ENCODE measurements at places on chromosomes 7 and 10. TPM values are rescaled to one million over a fixed set of nuclear protein-coding genes. Genes with fewer than 3 reads are reported as not detected.

- no peak for DNase-seq
Observed at GRCh38 chr7:108226816-108227299, 96.7 kb upstream of the LAMB4 start.

GRCh38 chr7:142384493-142384922 is 126.7 kb upstream of the PRSS58 start:
- no peak for DNase-seq

- DNase-seq, result no peak
Observed at GRCh38 chr10:91539930-91540329, 92.9 kb downstream of the PPP1R3C start.

GRCh38 chr10:484441-484924 is 205.0 kb downstream of the DIP2C start:
- DNase-seq, result peak; percentile 10

DNA sequence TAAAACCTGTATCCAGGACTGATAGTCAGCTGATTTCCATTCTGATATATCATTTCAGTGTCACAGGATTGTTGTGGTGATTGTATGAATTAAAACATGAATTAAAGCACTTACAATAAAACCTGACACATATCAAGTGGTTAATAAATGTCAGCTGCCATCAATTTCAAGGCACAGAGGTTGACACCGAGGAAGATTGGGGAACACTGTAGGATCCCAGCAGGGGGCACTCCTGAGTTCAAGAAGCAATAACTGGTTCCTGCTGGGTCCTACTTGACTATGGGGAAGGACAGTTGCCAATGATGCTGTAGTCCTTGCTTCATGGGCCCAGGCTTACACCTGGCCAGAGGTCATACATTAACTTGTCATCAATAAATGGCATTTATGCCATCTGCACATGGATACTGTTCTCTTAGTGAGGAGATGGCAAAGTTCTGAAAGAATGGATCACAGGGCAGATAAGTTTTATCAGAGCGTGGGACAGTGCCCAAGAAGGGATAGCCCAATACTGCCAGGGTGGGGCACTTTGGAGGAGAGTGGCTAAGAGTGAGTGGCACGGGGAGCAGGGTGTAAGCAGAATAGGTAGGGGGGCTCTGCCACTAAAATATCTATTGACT is 24.1 kb downstream of the FZD1 start:
- peak; percentile 61 for DNase-seq

DNA sequence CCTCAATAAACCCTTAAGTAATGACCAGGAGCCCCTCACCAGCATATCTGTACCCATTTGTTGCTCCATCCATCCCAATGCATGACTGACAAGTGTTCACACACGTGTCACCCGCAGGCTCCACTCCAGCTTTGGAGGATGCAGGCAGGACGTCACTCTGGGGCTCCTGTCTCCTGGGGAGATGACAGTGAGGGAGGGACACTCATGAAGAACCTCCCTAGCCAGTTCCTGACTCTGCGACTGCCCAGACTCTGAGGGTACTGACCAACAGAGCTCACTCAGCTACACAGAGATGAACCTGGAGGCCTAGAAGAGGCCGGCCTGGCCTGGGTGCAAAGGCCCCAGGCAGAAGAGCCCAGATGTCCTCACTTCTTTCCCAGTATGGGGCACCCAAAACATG is 135.1 kb upstream of the RET start:
- no peak for DNase-seq

GRCh38 chr10:124003070-124003419 is 90.4 kb downstream of the CHST15 start:
- no peak for DNase-seq

DNA sequence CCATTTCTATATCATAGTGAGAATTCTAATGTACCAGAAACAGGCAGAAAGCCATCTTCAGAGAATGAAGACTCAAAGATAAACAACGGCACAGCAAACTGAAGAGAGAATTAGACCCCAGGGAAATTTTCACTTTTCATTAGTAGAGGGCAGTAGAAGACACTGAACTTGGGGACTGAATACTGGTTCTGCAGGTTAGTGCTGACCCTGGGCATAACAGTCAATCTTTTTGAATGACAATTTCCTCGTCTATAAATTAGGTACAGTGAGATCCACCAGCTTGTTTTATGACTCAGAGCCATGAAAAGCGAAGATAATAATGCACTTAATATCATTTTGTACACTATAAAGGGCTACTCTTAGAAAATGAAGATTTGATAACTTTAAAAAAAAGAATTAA is 13.7 kb downstream of the FKBP14 start:
- DNase-seq, result no peak

- DNase-seq, result no peak
Observed at GRCh38 chr7:106767498-106768323, 97.4 kb upstream of the PIK3CG start.

- no peak for DNase-seq
Observed at GRCh38 chr7:107461938-107462533, 7.8 kb upstream of the GPR22 start.

DNA sequence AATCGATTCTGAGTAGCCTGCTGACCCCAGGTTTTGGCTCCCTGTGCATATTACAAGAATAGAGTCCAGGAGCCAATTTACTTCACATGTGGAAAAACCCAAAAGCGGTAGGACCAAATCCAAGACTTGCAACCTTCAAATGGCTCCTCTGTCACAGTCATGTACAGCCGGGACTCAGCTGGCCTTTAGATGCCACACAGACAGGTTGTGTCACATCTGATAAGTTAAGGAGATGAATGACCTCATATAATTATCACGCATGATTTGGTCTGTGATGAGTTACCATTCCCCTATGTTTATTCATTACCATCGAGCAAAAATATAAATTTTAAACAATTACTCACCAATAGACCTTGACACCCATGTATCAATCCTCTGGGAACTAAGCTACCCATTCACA is 14.2 kb downstream of the CACNA2D1 start:
- DNase-seq, result no peak

DNA sequence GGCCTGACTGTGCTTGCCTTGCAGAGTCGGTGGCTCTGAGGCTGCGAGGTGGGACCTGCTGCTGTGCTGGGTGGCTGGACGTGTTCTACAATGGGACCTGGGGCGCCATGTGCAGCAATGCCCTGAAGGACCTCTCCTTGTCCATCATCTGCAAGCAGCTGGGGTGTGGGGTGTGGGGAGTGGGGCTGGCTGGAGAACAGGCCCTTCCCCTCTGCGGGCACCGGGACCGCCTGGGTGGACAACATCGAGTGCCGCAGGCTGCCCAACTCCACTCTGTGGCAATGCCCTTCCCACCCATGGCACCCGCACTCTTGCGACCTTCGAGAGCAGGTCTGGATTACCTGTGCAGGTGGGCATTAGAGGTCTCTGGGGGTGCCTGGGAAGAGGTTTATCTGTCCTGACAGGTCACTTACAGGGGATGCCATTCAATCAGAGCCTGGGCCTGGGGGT is 10.9 kb downstream of the SCART1 start:
- DNase-seq, result no peak

- no peak for DNase-seq
Observed at GRCh38 chr7:114649689-114650088, 235.1 kb downstream of the FOXP2 start.

DNA sequence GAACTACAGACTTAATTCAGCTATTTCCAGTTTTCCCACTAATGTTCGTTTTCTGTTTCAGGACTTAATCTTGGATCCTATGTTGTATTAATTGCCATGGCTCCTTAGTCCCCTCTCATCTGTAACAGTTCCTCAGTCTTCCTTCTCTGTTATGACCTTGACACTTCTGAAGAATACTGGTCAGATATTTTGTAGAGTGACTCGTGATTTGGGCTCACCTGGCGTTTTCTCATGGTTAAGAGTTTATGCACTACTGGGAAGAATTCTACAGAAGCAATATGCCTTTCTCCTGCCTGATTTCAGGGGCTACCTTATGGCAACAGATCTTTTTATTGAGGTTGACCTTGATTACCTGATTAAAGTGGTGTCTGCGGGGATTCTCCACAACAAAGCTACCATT is 239.4 kb downstream of the CHCHD3 start:
- no peak for DNase-seq

DNA sequence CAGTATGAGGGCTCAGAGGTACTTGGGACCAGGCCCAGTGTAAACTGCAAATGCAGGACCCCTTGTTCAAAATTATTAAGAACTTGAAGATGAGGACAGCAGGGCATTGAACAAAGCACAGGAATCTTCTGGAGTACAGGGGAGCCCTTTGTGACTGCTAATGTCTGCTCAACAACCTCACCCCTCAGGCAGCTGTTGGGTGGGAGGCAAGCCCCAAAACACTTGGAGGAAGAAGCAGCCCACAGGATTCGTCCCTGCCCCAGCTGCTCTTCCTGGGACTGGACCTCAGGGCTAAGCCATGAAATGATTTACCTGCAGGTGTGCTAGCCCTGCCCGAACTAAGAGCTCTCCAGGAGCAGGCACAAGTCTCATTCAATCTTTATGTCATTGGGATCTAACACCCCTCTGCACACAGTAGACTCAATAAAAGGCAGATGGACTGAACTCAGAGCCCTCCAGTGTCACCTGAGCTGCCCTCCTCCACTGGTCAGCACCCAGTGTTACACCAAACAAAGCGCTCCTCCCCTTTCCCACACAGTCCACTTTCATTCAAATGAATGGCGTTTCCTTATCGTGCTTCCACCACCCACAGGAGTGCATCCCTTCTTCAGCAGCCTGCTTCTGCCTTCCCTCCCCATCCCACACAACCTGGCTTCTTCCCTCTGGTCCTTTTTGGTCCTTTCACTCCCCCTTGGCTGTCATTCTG is 1.0 kb downstream of the TRPV5 start:
- DNase-seq, result no peak

DNA sequence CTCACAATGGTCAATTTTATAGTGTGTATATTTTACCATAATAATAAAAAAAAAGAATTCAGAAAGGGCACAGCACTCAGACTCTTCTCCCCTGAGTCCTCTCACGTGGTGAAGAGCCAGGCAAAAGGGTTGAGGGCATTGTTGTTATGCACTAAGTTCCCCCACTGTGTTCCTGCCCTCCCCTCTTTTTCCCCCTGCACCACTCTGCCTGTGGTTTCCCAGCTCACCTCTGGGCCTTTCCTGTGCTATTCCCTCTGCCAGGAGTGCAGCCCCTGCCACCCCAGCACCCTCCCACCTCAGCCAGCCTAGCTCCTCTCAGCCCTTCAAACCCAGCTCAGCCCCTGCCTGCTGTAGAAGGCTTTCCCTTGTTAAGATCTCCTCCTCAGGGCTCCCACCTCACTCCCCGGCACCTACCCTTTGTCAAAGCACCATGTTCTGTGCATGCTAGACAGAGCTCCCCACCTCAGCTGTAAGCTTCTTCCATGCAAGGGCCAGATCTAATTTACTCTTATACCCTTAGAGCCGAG is 108.5 kb downstream of the KCNMA1 start:
- DNase-seq, result no peak

DNA sequence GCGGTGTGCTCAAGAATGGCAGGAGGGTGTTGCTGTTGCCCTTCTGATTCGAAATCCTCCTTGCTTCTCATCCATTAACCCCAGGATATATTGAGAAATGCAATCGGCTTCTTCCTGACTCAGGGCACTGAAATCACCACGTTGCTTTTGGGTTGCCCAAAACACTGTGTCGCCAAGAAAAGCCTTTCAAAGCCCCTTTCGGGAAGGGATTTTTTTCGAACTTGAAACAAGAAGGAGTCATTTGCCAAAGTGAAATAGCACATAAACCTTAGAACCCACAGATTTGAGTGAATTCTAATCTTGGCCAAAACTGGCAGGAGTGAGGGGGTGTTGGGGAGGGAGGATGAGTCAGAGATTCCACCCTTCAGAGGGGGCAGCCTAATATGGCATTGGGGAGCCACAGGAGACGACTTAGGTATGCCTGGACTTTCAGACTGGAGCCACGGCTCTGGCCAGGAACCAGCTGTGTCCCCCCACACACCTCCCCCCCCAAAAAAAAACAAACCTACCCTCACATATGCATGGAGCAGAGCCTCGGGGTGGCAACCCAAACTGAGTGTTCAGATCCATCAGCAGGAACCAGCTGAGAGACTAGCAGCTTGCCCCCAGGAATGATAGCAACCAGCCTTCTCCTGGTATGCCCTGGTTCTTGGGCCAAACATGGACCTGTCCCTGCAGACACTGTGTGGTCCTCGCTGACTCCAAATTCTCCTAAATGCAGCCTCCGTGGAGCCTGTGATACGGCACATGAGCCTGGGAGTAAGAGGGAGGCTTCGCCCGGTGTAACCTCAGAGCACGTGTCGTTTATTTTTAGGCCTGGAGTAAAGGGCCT is 138.4 kb downstream of the FGFR2 start:
- DNase-seq, result peak; percentile 26

GRCh38 chr7:4775848-4776623 is 613 bp downstream of the AP5Z1 start:
- no peak for DNase-seq

GRCh38 chr7:46461334-46461777 is 540.3 kb upstream of the IGFBP3 start:
- DNase-seq, result no peak

DNA sequence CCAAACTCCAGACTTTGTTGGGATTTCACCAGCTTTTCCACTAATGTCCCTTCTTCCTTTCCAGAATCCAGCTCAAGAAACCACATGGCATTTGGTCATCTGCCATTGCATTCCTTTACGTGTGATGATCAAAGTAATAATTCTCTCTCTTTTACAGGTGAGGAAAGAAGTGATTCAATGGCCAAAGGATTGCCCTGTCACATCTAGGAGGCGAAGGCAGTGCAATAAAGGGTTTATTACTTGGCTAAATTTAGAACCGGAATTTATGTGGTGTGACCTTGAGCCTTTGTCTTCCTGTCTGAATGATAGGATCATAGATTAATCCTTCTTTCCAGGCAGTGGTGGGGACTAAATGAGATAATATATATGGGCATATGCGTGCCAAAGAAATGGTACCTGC is 58.3 kb upstream of the COBL start:
- no peak for DNase-seq

- no peak for DNase-seq
Observed at GRCh38 chr10:78828647-78829539, 239.9 kb upstream of the ZMIZ1 start.

Gene TMEM209
- total RNA-seq, result 32.7 TPM

Gene DEPP1
- total RNA-seq, result 0.24 TPM

Gene FAM25A
- total RNA-seq, result not detected

Gene HECW1
- not detected for total RNA-seq

Gene AQP1
- total RNA-seq, result 31.4 TPM

Gene XRCC2
- total RNA-seq, result 45.0 TPM

Gene OR2A12
- total RNA-seq, result not detected

Gene SUN3
- total RNA-seq, result not detected

Gene LBX1
- total RNA-seq, result 13.7 TPM

Gene ELOVL3
- total RNA-seq, result 0.53 TPM

Gene SAP25
- total RNA-seq, result 0.30 TPM

Gene GPR37
- 0.30 TPM for total RNA-seq

Data from SJCRH30 (cell line).